ENCODE measurements at places on chromosomes 7 and 10. TPM values are rescaled to one million over a fixed set of nuclear protein-coding genes. Genes with fewer than 3 reads are reported as not detected.

Gene UCMA
- 0.52 TPM for total RNA-seq

Gene NKX2-3
- total RNA-seq, result 0.05 TPM

Gene TMEM176A
- total RNA-seq, result 11.0 TPM

DNA sequence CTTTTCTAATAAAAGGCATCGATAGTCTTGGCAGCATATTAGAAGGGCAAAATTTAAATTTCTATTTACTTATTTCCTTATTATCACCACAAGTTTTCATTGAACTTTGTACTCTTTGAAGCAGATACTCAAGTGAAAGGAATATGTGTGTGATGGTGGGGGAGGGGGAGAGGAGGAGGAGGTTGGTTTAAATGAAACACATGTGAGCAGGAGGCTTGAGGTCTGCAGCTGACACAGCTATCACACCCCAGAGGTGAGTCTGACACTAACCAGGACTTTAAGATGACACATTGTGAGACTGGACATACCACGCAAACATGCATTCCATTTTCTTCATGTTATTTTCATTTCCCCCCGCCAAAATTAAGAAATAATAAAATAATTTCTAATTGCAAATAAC, 63.3 kb downstream of the CTTNBP2 start:
- no peak for DNase-seq

- no peak for DNase-seq
Measured at GRCh38 chr7:93890041-93890463, 501 bp downstream of the TFPI2 start.

Data from thymus (tissue), 14 donors.